ENCODE measurements at places on chromosomes 13 and 19.

GRCh38 chr19:31519908-31520307, 170.7 kb upstream of the TSHZ3 start:
- DNase-seq: no peak

GRCh38 chr13:62524061-62524460, 1108.4 kb upstream of the PCDH20 start:
- DNase-seq: no peak

GRCh38 chr19:46697204-46697960, 19.5 kb downstream of the PRKD2 start:
- no peak for DNase-seq

DNA sequence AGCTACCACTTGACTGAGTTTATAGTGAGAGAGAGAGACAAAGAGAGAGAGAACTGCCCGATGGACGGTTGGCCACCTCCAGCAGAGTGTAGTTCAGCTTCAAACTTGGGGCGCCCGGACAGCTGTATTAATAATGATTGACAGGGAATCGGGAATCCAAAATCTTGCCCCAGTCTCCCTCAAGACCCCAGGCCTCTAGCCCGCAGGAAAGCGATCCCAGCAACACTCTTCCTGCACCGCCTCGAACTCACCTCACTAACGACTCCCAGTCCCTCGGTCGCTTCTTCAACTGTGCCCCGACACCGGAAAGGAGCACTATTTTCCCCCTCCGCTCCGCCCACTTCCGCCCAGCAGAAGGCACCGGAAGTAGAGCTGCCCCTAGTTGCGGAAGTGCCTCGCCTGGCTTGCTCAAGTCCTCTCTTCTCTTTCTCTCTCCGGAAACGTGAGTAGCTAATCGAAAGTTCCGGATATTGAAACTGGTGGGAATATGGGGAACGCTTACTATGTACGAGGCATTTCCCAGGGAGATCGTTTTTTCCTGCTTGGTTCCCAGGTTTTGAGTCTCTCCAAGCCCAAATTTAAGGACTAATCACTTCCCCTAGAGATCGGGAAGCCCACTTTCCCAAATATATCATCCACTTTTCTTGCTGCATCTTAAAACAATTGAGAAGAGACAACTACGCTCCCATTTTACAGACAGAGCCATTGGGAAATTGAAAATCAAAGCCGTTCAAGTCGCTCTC, at the start of gene NOSIP:
Gene NOSIP (minus strand): TSS at position 293 of the 743 bp plus-strand sequence. CDS start 19,865 bp downstream, outside the sequence.
- DNase-seq: peak; percentile 93

DNA sequence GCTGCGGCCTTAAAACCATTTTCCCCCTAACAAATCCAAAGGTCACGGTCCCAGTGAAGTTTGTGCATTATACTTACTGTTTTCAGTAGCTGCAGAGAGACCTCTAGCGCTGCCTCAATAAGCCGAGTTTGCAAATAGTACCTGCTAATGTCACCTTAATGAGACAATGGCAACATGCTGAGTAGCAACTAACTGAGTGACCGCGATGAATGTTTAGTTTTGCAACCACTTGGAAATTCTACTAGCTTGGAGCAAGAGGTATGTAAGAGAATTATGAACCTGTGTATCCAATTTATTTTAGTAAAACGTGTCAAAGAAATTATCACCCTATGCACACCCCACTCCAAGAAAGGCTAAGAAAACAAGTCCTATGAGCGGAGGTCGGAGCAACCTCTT, 1.2 kb downstream of the KPNA3 start:
- peak; percentile 23 for DNase-seq

GRCh38 chr13:40662866-40663265, 3.6 kb downstream of the FOXO1 start:
- no peak for DNase-seq

DNA sequence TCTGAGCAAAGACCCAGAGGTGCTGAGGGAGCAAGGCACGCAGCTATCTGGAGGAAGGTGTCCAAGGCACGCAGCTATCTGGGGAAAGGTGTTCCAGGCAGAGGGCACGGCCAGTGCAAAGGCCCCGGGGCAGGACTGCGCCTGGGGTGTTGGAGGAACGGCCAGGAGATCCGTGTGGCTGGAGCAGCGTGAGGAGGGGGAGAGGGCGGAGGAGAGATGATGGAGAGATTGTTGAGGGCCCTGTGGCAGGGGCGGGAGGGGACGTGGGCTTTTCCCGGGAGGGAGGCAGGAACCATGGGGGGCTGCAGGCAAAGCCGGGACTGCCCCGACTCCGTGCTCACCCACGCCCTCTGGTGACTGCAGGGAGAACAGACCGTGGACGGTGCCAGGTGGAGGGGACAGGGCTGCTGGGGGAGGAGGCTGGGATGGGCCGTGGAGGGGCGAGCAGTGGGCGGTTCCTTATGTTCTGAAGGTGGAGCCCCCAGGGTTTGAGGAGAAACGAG, 13.3 kb upstream of the MISP start:
- DNase-seq: no peak

- no peak for DNase-seq
Measured at GRCh38 chr13:20624213-20624612, 57.3 kb downstream of the IFT88 start.

GRCh38 chr19:54252845-54253244, 4.2 kb downstream of the LILRB5 start:
- no peak for DNase-seq

- no peak for DNase-seq
Measured at GRCh38 chr13:95714142-95714832, 37.3 kb downstream of the DNAJC3 start.

GRCh38 chr19:33397536-33398360, 24.2 kb downstream of the CEBPG start:
- DNase-seq: no peak

- DNase-seq: no peak
Measured at GRCh38 chr19:44988896-44989556, 12.2 kb upstream of the RELB start.

GRCh38 chr13:77975358-77976042, 56.9 kb upstream of the EDNRB start:
- no peak for DNase-seq

GRCh38 chr13:78609464-78610205, 6.3 kb upstream of the POU4F1 start:
- peak; percentile 56 for DNase-seq

DNA sequence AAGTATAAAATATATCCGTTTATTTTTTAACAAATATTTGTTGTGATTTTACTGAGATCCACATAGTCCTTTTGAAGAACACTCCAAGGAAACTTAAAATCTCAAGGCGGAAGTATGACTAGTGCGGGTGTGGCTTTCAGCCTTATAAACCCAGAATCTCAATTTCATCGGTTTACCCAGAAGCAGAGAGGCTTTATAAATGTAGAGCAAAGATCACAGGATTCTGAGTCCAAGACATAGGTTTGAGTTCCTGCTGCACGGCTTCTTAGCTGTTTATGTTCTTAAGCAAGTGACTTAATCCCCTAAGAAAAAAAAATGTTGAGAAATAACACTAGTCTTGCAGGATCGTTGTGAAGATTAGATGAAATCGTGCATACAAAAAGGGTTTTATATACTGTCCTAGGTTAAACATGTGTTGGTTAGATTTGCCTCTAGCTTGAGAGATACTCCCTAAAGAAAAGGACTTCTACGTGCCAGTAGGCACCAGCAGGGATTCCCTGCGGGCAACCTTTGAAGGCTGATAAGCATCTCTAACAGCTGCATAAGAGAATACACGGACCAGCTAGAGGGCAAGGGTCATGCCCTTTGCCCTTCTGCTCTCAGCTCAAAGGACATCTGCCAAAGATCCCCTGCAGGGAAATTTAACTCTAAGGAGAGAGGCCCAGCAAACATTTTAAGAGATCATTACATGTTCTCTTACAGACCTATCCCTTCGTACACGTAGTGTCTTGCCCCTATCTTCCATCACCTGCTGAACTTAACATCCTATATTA, 130.4 kb upstream of the MIR17HG start:
- DNase-seq: no peak

- DNase-seq: no peak
Measured at GRCh38 chr19:50829801-50830200, 3.6 kb downstream of the KLK15 start.

DNA sequence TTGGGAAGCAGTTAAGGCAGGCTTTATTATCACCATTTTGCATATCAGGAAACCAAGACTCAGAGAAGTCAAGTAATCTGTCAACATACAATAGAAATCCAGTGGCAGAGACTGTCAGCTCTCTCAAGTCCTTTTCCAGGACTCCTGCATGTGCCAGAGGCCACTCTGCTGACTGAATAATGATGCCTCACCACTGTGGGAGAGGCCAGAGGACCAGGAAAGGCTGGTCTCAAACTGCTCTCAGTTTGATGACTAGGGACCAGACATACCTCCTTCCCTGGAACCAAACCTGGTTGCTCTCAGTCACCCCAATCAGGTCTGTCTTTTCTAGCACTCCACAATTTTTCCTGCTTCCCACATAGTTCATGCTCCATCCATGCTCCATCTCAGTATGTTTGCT, 8.0 kb downstream of the RNASEH2B start:
- no peak for DNase-seq

DNA sequence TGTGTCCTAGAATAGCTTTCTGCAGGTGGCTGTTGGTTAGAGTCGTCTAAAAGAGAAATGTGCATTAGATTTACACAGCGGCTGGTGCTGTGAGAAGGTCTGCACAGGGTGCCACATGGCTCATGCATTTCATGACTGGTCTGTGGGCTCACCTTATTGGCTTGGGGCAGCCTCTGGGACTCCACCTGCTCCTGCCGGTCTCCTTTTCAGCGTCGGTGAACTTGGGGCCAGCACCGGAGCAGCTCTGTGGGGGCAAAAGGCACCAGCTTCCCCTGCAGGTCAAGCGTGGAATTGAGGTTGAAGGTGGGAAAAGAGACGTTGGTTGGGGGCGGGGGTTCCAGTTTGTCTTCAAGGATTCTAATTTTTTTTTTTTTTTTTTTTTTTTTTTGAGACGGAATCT, 3.1 kb upstream of the PNMA8C start:
- no peak for DNase-seq

DNA sequence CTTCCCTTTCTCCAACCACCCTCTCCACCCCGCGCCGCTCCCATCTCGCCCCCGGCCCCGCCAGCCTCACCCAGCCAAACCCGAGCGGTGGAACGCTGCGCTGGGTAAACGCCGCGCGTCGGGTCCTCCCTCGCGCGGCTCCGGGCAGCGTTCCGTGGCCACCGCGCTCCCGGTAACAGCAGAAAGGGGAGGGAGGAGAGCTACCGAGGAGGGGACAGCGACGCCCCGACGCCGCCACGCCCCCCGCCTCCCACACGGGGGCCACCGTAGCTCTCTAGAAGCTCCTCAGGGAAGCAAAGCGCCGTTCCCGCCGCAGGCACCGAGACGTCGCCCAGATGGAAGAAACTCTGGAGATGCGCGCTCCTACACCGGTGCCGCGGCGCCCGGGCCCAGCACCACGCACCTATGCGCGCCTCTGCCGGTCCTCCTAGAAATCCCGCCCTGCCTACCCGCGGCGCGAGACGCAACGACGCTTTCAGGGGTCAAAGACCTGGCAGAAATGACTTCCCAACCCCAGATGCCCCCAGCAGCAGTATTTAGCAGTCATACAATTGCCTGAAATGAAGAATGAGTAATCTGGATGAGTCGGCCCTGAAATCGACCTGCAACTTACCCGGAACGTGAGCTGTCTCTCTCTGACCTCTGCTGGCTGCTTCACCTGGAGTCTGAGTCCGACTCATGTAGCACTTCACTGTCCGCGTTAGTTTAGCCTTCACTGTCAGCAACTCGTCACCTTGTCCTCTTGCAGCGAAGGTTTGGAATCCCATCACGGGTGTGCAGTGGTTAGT, at the start of gene RUBCNL:
Gene RUBCNL (minus strand): TSS at position 189 of the 788 bp plus-strand sequence. CDS start 14,777 bp downstream, outside the sequence.
- DNase-seq: no peak

- no peak for DNase-seq
Measured at GRCh38 chr13:35190241-35190640, 248.2 kb downstream of the NBEA start.

- DNase-seq: no peak
Measured at GRCh38 chr19:11534538-11534937, 4.1 kb upstream of the CNN1 start.

DNA sequence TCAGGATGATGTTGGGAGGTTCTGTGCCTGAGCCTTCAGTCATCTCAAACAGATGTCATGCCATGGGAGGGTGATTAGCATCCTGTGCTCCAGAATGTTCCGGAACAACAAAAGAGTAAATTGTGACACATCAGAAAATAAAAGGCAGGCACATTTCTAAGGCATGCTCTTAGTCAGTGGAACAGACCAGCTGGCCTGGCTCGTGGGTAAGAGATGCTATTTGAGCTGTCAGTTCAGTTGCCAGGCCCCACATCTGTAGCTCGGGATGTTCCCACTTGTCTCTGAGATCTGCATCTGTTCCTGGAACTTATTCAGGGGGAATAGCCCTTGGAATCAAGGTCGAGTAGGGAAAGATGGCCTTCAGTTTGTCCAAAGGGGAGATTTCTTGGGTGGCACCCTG, 26.0 kb downstream of the OLFM4 start:
- no peak for DNase-seq

DNA sequence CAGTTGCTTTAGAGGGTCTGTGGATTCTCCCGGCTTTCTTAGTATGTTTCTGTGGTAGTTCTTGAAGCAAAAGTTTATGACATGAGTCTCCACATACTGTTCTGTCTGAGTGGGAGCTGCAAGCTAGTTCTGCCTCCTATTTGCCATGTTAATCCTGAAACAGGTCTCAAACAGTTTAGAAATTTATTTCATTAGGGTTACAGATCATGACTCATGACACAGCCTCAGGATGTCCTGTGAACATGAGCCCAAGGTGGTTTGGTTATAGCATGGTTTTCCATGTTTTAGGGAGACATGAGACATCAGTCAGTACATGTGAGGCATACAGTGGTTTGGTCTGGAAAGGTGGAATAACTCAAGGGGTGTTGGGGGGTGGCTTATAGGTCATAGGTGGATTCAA, 77.5 kb downstream of the FNDC3A start:
- DNase-seq: no peak

GRCh38 chr19:7336321-7336973, 12.3 kb upstream of the ARHGEF18 start:
- no peak for DNase-seq

DNA sequence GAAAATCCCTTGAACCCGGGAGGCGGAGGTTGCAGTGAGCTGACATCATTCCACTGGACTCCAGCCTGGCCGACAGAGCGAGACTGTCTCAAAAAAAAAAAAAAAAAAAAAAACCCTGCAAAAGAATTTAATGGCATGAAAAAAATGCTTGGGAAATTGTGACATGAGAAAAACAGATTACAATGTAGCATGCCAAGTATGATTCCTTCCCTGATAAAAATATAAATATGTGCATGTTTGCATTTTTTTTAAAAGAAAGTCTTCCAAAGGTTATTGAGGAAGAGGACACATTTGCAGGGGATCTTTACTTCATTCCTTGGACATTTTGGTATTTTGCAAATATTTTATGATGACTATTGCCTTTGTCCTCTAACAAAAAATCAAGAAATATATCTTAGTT, 14.5 kb upstream of the ZBTB32 start:
- DNase-seq: no peak

DNA sequence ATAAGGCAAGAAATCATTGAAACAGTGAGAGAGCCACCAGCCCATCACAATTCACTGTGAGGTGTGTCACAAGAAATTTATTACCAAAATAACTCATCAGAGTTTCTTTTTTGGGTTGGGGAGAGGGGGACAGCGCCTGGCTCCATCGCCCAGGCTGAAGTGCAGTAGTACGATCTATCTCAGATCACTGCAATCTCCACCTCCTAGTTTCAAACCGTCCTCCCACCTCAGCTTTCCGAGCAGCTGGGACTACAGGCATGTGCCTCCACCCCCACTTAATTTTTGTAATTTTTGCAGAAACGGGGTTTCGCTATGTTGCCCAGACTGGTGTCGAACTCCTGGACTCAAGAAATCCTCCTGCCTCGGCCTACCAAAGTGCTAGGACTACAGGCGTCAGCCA, 3.6 kb downstream of the IFNL1 start:
- DNase-seq: no peak
